Coronary artery (tissue), 2 donors: ENCODE measurements at places on chromosomes 2 and 18.

GRCh38 chr18:21049306-21049705 lies 62.3 kb downstream of the ROCK1 start:
- DNase-seq = no peak

- DNase-seq = no peak
Measured at GRCh38 chr2:216503159-216503629, 4.5 kb downstream of the RPL37A start.

DNA sequence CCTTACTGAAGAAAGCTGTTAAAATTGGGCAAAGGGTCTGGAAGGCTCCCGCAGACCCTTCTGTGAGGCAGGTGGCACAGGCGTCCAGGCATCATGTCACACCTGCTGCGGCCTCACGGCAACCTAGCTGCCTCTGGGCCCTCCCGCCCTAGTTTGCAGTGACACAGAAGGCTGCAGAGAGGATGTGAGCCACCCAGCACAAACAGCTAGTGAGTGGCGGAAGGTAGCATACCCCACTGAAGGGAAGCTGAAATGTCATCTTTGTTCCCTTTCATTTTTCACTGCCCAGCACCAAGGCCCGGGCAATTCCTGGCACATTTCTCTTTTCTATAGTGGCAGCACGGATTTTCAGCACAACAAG lies 53.8 kb downstream of the TRAPPC12 start:
- no peak for DNase-seq

DNA sequence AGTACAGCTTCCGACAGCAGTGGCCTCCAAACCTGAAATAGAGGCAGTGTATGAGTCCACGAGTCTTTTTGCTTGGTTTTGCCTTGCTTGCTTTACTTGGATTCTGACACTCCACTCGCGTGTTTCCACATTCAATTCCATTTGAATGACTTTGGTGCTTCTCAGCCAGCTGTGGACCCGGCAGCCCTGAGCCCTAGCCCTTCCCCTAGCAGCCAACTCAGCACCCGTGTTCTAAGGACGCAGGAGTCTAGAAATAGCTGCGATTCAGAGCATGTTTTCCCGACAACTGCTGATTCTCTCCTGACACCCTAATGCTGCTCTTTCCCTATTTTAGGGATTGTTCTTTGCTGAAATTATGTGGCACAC lies 20.6 kb downstream of the LRRFIP1 start:
- DNase-seq = no peak

- peak; percentile 57 for DNase-seq
Measured at GRCh38 chr2:1800716-1801388, 56.5 kb upstream of the PXDN start.

GRCh38 chr2:232659359-232659758 lies 26.0 kb downstream of the EFHD1 start:
- no peak for DNase-seq

- DNase-seq = peak; percentile 94
Measured at GRCh38 chr2:218003981-218004419, 1.2 kb upstream of the TNS1 start.

GRCh38 chr2:18741895-18742732 lies 152.7 kb upstream of the NT5C1B start:
- peak; percentile 77 for DNase-seq

- no peak for DNase-seq
Measured at GRCh38 chr2:129078548-129078947, 759.9 kb upstream of the HS6ST1 start.

GRCh38 chr2:236833501-236834073 lies 252.1 kb upstream of the COPS8 start:
- no peak for DNase-seq

- no peak for DNase-seq
Measured at GRCh38 chr18:11327391-11328009, 178.1 kb upstream of the PIEZO2 start.

DNA sequence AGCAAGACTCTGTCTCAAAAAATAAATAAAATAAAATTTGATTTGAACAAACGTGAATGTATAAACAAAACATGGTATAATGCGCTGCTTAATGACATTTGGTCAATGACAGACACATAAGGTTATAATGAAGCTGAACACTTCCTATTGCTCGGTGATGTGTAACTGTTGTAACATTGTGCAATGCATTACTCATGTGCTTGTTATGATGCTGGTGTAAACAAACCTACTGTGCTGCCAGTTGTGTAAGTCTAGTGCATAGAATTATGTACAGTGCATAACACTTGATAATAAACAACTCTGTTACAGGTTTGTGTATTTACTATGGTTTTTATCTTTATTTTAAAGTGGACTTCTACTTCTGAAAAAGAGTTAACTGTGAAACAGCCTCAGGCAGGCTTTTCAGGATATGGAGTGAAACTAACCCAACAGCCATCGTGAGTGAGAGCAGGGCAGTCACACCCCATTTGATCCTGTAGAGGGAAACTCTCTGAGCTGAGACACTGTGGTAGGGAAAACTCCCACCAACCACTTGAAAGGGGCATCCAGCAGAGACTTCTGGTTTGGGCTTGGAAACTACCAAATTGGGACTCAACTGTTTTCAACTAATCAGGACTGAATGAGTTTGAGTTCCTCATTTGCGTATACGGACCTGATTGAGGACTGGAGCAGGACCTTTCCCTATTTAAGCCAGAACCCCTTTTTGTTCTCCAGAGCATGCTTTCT lies 8.7 kb upstream of the RPRD1A start:
- DNase-seq = no peak

DNA sequence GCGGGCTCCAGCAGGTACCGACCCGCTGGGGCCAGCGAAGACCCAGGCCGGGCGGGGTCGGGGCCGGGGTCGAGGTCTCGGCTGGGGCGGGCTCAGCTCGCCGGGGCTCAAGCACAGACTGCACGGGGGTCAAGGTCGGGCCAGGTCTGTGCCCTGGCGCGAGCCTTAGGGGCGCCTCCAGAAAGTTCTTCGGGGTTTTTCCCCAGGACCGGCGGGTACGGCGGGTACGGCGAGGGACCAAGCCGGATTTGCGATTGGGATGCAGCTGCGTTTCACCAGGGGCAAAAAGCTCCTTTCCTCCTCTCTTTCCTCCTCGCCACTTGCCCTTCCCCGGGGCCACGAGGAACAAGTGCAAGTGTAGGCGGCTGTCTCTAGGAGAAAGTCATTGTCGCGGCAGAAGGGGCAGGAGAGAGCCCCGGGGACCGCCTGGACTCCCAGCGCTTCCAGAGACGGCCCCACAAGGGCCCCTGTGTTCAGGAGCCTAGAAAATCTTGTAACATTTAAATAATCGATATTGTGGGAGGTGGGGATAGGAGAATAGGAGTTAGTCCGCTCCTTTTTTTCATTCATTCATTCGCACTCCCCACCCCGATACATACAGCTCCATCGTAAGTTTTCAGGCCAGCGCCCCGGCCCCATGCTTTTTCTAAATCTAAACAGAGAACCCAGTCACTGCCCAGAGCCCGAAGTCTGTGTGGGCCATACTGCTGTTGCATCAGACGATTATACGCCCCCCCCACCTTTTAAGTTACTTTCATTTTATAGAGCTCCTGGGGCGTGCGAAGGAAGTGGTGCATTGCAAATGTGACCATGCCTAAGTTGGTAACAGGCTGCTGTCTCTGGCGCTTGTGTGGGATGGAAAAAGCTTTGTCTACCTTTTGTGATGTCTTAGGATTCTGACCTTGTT lies 679 bp downstream of the PMAIP1 start:
- DNase-seq = no peak

GRCh38 chr2:2886922-2887321 lies 490.7 kb downstream of the EIPR1 start:
- DNase-seq = peak; percentile 17

GRCh38 chr2:205427112-205427511 lies 255.2 kb upstream of the NRP2 start:
- DNase-seq = no peak

DNA sequence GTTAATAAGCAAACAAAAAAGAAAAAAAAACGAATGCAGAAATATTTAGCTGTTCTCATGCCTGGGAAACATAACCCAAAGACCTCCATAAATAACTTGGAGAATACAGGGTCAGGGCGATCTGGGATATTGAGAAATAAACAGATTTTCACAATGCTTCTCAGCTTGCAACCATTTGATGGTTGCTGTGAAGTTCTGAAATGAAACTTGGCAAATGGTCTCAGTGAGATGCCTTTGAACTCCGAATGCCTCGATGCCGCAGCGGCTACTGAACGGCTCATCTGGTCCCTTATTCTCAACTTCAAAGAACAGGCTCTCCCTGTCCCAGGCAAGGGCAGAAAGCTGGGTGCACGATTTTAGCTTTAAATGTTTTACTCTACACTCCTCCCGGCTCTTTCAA lies 78.1 kb downstream of the ZNF516 start:
- DNase-seq = no peak

- DNase-seq = no peak
Measured at GRCh38 chr18:26981360-26982082, 116.0 kb upstream of the AQP4 start.

DNA sequence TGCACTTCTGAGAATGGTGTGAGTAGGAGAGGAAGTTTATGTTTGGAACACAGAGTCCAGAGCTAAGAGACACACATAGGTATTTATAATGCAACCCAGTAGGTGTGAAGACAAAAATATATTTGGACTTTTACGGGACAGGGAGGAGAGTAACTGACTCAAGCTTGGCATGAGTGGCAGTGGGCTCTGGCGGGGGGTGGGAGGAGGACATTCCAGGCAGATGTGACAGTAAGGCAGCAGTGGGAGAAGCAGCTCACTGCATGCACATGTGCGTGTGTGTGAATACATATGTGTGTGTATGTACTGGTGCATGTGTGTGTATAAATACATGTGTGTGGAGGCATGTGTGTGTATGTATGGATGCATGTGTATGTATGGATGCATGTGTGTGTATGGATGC lies 51.4 kb downstream of the DCDC2C start:
- DNase-seq = no peak

- DNase-seq = no peak
Measured at GRCh38 chr2:136235546-136235945, 117.6 kb upstream of the CXCR4 start.

GRCh38 chr2:171824086-171824485 lies 70.0 kb downstream of the SLC25A12 start:
- no peak for DNase-seq

DNA sequence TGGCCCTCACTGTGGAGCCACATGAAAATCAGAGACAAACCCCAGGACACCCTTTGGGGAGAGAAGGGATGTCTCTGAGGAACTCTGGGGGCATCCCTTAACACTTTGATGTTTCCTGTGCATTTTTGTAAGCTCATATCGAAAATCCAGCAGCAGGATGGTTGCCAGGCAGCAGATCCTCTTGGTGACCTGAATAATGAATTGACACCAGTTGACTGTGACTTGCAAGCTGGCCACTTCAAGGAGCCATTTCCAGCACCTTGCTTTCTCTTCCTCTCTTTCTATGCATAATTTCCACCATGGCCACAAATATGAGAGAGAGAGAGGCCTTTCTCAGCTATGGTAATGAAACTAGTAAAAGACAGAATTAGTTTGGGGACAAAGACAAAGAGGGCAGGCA lies 91.7 kb downstream of the NRP2 start:
- no peak for DNase-seq

DNA sequence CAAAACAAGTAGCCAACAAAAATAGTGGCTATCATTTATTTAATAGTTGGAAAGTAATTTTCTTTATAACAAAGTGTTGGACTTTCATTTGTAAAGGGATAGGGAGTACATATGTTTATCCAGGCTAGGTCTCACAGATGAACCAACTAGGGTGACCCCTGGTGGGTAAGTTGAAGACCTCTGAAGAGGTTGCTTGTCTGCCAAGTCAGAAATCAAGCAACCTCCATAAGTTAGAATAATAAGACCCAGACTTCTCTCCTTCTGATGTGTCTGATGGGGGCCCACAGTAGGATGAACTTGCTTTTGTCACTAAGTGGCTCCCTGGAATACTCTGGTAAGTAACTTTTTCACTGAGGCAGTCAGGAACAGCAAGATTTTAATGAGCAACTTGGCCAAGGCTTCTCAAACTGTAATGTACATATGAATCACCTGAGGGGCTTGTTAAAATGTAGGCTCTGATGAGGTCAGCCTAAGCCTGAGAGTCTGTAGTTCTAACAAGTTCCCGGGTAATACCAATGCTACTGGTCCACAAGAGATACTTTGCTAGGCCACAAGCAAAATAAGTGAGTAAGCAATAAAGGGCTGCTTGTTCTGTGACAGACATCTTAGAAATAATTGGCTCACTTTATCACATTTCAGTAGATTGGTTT lies 319.6 kb downstream of the PIK3C3 start:
- DNase-seq = no peak

- DNase-seq = no peak
Measured at GRCh38 chr18:34511435-34511834, 198.7 kb upstream of the DTNA start.

DNA sequence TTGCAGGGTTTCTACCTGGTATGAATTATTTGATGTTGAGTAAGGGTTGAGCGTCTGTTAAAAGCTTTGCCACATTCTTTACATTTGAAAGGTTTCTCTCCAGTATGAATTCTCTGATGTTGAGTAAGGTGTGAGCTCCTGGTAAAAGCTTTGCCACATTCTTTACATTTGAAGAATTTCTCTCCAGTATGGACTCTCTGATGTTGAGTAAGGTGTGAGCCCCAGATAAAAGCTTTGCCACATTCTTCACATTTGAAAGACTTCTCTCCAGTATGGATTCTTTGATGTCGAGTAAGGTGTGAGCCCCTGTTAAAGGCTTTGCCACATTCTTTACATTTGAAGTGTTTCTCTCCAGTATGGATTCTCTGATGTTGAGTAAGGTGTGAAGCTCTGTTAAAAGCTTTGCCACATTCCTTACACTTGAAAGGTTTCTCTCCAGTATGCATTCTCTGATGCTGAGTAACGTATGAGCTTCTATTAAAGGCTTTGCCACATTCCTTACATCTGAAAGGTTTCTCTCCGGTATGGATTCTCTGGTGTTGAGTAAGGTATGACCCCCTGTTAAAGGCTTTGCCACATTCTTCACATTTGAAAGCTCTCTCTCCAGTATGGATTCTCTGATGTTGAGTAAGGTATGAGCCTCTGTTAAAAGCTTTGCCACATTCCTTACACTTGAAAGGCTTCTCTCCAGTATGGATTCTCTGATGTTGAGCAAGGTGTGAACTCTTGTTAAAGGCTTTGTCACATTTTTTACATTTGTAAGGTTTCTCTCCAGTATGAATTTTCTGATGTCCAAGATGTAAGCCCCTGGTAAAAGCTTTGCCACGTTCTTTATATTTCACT lies 27.1 kb downstream of the ZNF519 start:
- DNase-seq = no peak

- DNase-seq = no peak
Measured at GRCh38 chr2:161990741-161991140, 83.3 kb downstream of the DPP4 start.

DNA sequence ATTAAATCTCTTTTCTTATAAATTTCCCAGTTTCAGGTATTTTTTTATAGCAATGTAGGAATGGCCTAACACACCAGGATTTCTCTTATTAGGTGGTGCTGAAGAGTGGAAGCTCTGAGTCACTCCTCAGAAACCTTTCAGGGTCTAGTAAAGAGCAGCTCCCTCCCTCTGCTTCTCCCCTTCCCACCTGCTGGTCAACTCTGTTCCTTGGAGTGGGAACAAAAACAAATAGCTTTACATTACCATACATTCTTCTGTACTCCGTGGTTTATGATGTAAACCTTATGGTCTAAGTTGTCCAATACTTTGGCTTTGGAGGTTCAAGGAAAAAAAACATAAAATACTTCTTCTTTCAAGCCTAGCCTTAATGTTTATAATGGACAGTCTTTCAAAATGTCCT lies 2.7 kb upstream of the IL1R1 start:
- no peak for DNase-seq
